ENCODE measurements at places on chromosomes 7 and 10.

- no peak for DNase-seq
These were observed 140.4 kb downstream of the DKK1 start for GRCh38 chr10:52454491-52454890.

DNA sequence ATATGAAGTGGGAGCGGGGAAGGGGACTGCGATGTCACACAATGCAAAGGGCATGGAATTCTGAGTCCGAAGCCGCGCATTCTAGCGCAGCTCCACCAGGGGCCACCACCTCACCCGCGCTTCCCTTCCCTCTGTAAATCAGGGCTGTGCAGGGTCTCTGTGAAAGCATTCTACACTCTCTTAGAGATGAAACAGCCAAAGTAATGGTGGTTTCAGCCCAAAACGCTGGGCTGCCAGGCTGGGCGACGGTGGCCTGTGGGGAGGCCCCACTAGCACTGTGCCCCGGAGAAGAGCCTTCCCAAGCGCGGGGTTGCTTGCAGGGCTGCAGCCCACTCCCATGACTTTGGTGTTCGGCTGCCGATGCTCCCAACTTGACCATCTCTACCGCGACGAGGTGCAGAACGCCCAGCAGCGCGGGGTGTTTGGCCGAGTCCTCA, 11.4 kb downstream of the ATG9B start:
- no peak for DNase-seq

- DNase-seq, result no peak
These were observed 88.3 kb downstream of the PDE1C start for GRCh38 chr7:31981874-31982390.

DNA sequence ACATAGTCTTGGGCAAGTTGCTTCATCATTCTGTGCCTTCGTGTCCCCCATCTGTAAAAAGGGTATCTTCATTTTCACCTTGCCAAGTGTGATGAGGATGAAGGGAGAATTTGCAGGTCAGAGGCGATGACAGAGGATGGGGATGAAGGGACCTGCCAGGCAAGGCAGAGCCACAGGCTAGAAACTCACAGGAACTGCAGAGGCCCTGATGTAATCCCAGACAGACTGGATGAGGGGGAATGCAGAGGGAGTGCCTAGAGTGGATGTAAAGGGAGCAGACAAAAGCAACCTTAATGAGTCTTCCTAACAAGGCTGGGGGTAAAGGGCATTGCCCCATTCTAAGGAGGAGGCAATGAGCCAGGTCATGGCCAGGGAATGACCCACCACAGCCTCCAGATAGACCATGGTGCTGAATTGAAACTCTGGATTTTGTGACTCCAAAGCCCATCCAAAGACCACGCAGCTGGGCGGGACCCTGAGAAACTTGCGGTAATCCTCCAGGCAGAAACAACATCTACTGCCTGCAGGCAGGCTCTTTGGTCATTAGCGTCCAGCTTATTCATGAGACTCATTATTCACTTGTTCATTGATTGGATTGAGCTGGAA, 1.9 kb downstream of the ANTXRL start:
- no peak for DNase-seq

DNA sequence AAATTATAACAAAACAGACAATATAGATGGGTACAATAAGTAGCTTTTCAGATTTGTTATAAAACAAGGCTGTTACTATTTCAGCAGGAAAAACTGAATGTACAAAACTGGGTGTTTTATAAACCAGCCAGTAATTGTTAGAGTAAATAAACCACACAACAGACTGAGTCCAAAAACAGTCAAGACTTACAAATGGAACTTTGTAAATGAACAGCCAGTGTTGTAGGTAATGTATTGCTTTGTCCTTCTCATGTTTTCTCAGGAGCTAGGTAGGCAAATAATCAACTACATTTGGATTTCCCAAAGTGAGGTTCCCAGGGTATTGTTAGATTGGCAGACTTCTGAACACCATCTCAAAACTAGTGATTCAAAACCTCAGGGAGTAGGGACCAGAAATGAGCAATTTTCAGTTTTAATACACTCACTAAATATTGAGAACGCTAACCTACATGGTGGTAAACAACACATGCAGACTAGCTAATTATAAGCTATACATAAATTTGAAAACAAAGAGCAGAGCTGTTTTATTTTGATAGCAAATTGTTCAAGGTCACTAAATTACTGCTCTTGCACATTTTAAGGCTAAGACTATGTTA, 36.2 kb downstream of the HERPUD2 start:
- no peak for DNase-seq

GRCh38 chr7:105086850-105087249, 72.8 kb downstream of the KMT2E start:
- DNase-seq, result no peak

DNA sequence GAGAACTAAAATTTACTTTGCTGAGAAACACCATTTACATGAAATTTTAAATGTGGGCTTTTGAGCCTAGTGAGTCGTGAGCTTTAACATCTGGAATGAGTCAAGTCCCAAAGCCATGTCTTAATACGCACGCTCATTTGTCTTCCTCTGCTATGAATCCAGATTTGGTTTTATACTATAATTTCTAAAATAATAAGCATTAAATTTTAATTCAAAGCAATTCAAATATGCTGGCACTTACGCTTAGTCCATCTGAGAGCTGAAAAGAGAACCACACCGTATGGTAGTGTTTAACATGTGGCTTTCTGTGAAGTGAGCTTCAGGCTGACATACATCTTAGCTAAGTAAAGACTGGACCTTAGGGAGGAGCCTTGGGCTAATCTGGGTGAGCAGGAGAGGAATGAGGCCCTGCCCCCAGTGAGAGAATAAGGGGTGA, 52.2 kb downstream of the CUBN start:
- no peak for DNase-seq

DNA sequence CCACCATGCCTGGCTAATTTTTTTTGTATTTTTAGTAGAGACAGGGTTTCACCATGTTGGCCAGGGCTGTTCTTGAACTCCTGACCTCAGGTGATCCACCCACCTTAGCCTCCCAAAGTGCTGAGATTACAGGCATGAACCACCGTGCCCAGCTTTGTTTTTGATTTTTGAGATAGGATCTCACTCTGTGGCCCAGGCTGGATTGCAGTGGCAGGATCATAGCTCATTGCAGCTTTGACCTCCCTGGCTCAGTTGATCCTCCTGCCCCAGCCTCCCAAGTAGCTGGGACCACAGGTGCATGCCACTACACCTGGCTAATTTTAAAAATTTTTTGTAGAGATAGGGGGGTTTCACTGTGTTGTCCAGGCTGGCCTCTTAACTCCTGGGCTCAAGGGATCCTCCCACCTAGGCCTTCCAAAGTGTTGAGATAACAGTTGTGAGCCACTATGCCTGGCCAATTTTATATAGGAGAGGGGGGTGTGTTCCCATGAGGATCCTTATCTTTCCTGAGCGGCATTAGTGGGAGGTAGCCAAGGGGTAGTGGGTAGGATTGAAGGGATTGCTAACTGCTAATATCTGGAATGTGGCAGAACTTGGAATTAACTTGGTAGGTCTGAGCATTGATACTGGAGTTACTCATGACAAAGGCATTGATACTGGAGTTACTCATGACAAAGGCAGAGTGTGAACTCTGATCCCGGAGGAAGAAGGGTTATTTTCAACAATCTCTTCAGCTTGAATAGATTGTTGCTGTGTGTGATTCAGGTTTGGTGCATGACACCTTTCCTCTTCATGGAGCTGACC, 1.0 kb upstream of the NOLC1 start:
- no peak for DNase-seq

DNA sequence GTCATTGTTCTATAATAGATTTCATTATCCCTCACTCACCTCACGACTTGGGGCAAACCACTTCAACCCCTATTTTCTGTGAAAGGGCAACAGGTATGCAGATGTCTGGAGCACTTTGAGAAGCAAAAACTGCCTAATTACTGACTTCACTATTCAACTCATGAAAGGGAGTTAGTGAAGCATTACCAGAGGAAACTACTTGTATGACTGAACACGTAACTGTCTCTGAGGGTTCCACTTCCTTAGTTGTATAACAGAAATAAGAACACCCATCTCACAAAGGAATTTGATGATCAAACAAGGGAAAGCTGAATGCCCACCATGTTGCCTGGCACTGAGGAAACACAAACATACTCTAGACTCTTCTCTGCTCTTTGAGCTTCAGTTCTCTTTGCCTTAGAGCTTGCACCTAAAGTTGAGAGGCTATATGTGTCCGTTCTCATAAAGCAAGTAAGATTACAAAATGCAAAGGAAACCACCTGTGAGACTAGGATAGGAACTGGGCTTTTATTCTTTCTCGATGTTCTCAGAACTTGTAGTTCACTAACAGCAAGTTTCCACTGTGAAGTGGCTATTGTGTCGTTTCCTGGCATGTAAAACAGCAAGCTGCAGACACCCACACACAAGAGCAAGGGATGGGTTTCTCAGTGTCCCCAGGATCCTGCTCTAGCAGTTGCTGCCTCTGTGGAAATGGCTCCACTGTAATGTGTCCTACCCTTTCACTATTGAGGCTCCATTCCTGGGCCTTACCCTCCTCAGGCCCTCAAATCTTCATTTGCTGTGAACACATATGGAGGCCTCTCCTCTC, 2.6 kb downstream of the TMEM243 start:
- DNase-seq, result no peak

GRCh38 chr7:50697748-50698147, 84.9 kb downstream of the GRB10 start:
- DNase-seq, result no peak

- DNase-seq, result no peak
These were observed 18.8 kb upstream of the VPS41 start for GRCh38 chr7:38927751-38928150.

DNA sequence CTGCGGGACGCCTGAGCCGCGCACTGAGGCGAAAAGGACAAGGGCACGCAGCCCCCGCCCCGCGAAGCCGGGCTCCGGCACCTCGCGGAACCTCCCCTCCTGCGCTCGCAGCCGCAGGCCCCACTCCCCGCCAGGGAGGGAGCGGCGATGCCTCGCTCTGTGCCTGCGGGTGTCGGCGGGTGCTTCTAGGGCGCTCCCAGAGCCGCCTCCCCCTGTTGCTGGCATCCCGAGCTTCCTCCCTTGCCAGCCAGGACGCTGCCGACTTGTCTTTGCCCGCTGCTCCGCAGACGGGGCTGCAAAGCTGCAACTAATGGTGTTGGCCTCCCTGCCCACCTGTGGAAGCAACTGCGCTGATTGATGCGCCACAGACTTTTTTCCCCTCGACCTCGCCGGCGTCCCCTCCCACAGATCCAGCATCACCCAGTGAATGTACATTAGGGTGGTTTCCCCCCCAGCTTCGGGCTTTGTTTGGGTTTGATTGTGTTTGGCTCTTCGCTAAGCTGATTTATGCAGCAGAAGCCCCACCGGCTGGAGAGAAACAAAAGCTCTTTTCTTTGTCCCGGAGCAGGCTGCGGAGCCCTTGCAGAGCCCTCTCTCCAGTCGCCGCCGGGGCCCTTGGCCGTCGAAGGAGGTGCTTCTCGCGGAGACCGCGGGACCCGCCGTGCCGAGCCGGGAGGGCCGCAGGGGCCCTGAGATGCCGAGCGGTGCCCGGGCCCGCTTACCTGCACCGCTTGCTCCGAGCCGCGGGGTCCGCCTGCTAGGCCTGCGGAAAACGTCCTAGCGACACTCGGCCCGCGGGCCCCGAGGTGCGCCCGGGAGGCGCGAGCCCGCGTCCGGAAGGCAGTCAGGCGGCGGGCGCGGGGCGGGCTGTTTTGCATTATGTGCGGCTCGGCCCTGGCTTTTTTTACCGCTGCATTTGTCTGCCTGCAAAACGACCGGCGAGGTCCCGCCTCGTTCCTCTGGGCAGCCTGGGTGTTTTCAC, 519 bp downstream of the ITGB8 start:
- peak; percentile 81 for DNase-seq

DNA sequence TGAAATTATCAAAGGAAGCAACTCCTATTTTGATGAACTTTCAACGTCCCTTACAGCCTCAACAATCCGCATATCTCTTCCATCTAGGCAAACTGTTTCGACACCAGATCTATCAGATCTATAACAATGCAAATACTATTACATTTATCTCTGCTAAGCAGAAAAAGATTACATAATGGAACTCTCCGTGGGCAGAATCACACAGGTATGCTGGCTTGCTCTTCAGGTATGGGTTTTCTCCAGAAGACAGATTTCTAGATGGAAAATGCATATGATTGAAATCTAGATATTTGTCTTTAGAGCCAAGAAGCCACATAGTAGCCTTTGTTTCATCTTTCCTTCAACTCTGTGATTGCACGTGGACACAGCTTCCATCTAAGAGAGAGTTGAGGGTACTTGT, 38.6 kb downstream of the ADAM12 start:
- DNase-seq, result no peak

- peak; percentile 90 for DNase-seq
These were observed 53.9 kb downstream of the SYPL1 start for GRCh38 chr7:106057962-106058927.

DNA sequence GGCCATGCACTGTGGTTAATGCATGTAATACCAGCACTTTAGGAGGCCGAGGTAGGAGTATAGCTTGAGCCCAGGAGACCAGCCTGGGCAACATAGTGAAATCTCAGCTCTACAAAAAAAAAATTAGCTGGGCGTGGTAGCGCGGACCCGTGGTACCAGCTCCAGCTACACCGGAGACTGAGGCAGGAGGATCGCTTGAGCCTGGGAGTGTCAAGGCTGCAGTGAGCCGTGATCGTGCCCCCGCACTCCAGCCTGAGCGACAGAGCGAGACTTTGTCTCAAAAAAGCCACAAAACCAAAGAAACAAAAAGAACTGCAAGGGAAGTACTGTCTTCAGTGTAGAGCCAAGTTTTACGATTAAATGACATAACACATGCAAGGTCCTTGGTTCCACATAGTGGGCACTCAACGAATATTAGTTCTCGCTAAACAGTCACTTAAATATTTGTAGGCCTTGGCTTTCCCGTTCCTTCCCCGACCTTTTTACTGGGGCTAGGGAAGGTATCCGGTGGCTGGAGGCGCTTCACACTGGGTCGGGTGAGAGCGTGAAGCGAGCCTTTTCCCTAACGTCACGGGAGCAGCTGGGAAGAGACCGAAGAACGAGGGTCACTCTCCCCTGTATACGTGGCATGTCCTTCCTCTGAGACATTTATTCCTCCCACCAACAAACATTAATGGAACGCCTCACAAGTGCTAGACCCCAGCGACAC, 993 bp upstream of the SND1 start:
- no peak for DNase-seq

- no peak for DNase-seq
These were observed 302.9 kb upstream of the MBL2 start for GRCh38 chr10:53075469-53075868.

GRCh38 chr7:84999450-84999849, 187.4 kb downstream of the SEMA3D start:
- DNase-seq, result no peak

GRCh38 chr7:7210475-7211237, 28.3 kb downstream of the C1GALT1 start:
- DNase-seq, result no peak

GRCh38 chr10:45441239-45442190, 67.5 kb downstream of the ALOX5 start:
- no peak for DNase-seq

- peak; percentile 63 for DNase-seq
These were observed 1.1 kb upstream of the ITGB8 start for GRCh38 chr7:20329389-20330238.

GRCh38 chr7:136938476-136938875, 70.0 kb downstream of the CHRM2 start:
- DNase-seq, result no peak

GRCh38 chr10:109765838-109766237, 157.5 kb downstream of the XPNPEP1 start:
- no peak for DNase-seq

Measured in amygdala (tissue), 56 donors.